ENCODE measurements at places on chromosomes 7 and 10. TPM values are rescaled to one million over a fixed set of nuclear protein-coding genes. Genes with fewer than 3 reads are reported as not detected.
A peak's percentile ranks its signal among the peaks of the same experiment; 100 is the strongest.

The EVX1 gene
- total RNA-seq: not detected

DNA sequence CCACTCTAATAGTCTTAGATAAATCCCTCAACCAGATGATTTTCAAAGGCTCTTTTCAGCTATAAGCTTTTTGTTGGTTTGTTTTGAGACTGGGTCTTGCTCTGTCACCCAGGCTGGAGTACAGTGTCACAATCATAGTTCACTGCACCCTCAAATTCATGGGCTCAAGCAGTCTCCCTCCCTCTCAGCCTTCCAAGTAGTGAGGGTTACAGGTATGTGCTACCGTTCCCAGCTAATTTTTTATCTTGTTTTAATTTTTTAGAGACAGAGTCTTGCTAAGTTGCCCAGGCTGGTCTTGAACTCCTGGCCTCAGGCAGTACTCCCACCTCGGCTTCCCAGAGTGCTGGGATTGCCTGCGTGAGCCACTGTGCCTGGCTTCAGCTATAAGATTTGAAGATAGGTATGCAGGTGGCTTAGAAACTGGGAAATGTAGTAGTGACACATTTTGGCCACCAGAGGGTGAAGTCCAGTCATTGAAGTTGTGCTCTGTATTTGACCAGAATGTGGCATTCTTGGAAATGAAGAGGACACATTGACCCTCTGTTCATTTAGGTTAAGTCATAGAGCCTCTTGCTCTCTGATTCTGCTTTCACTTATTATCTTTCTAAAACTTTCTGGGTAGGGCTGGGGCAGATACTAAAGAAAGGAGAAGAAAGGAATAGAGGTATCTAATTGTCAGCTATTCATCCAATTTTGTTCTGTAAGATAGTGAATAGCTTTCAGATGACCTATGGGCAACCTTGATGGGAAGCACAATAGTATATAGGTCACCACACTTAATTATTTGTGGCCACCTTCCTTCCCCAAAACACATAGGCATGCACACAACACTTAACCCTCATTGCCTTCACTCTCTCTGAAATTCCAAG lies 36.0 kb downstream of the R3HCC1L start:
- no peaks in the 10 kb centered on the region for H3K27me3 ChIP-seq
- DNase-seq: peak; percentile 56
- peaks cover 13% of the 10 kb centered on the region for H3K4me1 ChIP-seq
- H3K36me3 ChIP-seq: peaks cover 9% of the 10 kb centered on the region

DNA sequence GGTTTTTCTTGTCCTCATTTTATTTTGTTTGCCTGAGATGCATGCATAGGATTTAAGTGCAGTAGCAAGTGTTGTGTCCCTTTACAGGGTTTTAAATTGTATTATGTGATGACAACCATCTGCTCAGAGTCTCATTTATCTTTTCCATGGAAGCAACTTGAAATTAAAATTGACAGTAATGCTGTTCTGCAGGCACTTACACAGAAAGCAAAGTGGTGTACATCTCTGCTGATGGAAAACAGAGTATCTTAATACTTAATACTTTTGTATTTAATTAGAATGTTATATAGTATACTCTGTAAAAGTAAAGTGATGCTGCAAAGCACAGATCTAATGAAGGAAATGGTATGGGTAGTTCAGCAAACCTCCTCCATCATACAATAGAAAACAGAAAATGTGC lies 482.9 kb downstream of the POM121L12 start:
- H3K4me1 ChIP-seq: no peaks in the 10 kb centered on the region
- no peak overlapping the region for H3K4me3 ChIP-seq
- no peak for DNase-seq
- H3K36me3 ChIP-seq: no peaks in the 10 kb centered on the region
- H3K27me3 ChIP-seq: no peaks in the 10 kb centered on the region

- H3K4me1 ChIP-seq: peaks cover 26% of the 10 kb centered on the region
- peak; percentile 42 for DNase-seq
- no peaks in the 10 kb centered on the region for H3K27me3 ChIP-seq
- H3K4me3 ChIP-seq: no peak overlapping the region
- H3K36me3 ChIP-seq: no peaks in the 10 kb centered on the region
- H3K27ac ChIP-seq: no peak overlapping the region
Observed at GRCh38 chr7:94127026-94127425, 122.9 kb upstream of the BET1 start.

DNA sequence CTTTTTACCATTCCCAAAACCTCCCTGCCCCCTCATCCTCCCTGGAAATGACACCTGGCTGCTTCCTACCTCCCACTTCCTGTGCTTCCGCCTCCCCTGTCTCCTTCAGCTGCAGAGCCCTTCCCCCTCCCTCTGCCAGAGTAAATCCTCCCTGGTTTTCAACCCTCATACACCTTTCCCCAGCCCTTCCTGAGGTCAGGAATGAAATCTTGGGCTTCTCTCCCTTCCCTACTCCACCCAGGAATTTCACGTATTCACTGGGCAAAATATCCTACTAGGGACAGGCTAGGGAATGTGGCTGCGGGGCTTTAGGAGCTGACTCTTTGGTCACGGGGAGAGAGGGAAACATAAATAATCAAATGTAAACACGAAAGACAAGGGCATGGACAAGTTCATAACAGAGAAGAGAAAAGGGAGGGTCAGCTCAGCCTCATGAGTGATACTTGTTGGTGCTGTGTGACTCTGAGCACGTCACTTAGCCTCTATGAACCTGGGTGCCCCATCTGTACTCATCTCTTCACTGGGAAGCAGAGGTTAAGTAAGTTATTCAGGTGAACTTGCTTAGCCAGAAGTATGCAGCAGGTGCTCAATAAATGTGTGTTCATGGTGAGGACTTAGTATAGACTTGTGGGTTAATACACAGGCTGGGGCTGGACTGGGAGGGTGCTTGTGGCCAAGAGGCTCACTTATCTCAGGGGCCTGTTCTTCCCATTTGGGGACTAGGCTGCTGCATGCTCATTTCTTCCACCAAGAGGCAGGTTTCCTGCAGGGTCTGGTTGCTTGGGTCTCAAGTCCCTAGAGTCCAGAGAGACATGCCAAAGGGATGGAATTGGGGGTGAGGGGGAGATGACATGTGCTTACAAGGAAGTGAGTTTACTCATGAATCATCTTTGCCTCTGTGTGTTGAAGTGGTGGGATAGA lies 10.0 kb upstream of the DUSP5 start:
- H3K4me3 ChIP-seq: no peak overlapping the region
- H3K27ac ChIP-seq: no peak overlapping the region
- H3K36me3 ChIP-seq: no peaks in the 10 kb centered on the region
- H3K4me1 ChIP-seq: peaks cover 20% of the 10 kb centered on the region
- no peaks in the 10 kb centered on the region for H3K27me3 ChIP-seq

DNA sequence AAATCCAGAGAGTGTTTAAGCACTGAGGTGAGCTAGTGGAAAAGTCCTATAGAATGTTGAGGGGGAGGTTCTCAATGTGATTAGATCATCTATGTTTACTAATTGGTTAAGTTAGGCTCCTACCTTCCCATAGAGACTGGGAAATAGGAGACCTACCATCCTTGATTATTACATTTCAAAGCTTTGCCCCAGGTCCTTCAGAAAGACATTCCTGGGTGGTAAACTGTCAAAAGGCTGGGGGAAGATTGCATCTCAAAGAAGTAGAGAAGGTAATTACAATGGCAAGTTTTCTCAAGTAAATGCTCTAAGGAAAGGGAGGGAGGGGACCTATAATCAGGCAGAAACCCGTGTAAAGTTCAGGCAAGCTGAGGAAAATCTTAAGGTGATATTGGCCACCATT lies 247.8 kb upstream of the SMIM30 start:
- no peaks in the 10 kb centered on the region for H3K27me3 ChIP-seq
- no peak overlapping the region for H3K4me3 ChIP-seq
- H3K4me1 ChIP-seq: no peaks in the 10 kb centered on the region
- H3K27ac ChIP-seq: no peak overlapping the region
